ENCODE measurements at places on chromosomes 2 and 18.

DNA sequence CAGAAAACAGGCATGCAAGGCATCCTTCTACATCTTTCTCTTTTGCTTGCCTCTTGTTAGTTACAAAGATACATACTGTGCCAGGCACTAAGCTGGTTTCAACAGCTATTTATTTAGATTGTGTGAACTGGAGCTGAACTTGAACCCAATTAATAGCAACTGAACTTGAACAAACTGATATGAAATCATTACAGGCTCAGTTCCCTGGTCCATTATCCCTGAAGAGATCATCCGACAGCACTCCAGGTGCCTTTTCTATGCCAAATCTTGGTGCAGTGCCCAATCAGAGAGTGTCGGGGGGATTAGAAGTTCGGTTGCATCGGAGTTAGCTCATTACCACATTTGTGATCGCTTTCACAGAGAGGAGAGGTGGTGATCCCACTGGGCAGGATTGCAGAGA is 477.6 kb downstream of the PARD3B start:
- no peak for DNase-seq

DNA sequence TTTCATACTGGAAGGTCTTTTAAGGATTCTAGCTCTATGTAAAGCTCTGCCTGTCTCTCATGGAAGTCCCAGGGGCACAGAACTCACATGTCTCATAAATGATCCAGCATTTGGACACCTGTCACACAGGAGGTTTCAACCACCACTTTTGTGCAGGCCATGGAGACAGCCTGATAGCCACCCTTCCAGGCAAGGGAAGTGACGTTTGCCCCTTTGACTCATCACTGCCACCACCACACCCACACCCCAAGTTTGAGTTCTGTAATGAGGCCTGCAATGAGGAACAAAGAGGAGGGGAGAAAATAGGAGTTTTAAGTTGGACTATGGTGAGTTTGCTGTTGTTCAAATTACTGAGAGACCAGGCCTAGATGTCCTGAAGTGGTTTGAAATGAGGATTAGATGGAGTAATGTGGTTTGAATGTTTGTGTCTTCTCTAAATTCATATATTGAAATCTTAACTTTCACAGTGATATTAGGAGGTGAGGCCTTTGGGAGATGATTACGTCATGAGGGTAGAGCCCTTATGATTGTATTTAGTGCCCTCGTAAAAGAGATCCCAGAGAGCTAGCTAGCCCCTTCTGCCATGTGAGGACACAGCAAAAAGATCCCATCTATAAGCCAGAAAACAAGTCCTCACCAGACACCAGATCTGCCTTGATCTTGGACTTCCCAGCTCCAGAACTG is 175.3 kb upstream of the EPHA4 start:
- no peak for DNase-seq

DNA sequence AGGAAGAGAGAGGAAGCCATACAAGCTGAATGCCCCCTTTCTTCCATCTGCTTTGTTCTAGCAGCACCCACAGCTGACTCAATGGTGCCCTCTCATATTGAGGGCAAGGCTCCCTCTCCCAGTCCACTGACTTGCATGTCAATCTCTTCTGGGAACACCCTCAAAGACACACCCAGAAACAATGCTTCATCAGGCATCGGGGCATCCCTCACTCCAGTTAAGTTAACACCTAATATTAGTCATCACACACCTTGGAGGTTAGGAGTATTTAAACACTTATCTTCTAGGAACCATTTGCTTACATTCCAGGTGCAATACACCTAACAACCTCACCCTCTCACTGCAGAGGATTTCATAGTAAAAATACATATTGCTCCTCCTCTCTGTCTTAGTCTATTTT is 993.5 kb upstream of the DDX18 start:
- DNase-seq = no peak

- no peak for DNase-seq
These were observed 167.8 kb downstream of the PRPF40A start for GRCh38 chr2:152549423-152549822.

GRCh38 chr18:50401888-50402287 is 27.0 kb downstream of the SKA1 start:
- no peak for DNase-seq

- no peak for DNase-seq
These were observed 72.5 kb downstream of the SH3BP4 start for GRCh38 chr2:235024191-235024860.

GRCh38 chr18:8484951-8485350 is 124.3 kb upstream of the RAB12 start:
- DNase-seq = no peak

Measured in pulmonary artery endothelial cell (primary cell).